ENCODE measurements at places on chromosomes 5 and 9.

- no peak overlapping the region for H3K27ac ChIP-seq
- H3K27me3 ChIP-seq = peaks cover 9% of the 10 kb centered on the region
- no peak overlapping the region for H3K4me3 ChIP-seq
- no peak for DNase-seq
These were observed 10.5 kb upstream of the TCOF1 start for GRCh38 chr5:150347003-150347402.

- H3K27me3 ChIP-seq = no peaks in the 10 kb centered on the region
- H3K4me3 ChIP-seq = no peak overlapping the region
- peaks cover 12% of the 10 kb centered on the region for H3K36me3 ChIP-seq
- H3K4me1 ChIP-seq = peaks cover 5% of the 10 kb centered on the region
These were observed 49.5 kb downstream of the CAMSAP1 start for GRCh38 chr9:135857843-135858242.

DNA sequence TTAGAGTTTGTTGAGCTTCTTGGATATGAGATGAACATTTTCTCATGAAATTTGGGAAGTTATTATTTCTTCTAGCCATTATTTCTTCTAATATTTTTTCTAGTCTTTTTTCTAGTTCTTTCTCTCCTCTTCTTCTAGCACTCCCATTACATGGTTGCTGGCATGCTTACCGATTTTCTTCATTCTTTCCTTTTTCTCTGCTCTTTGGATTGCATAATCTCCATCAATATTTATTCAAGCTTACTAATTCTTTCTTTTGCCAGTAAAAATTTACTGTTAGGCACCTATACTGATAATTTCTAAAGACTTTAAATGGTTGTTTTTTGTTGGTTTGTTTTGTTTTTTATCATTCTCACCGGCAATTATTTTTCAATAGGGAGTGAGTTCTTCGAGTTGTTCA, 114.8 kb upstream of the RASEF start:
- no peaks in the 10 kb centered on the region for H3K36me3 ChIP-seq
- H3K4me3 ChIP-seq = no peak overlapping the region
- no peak overlapping the region for H3K27ac ChIP-seq
- no peaks in the 10 kb centered on the region for H3K27me3 ChIP-seq
- H3K4me1 ChIP-seq = no peaks in the 10 kb centered on the region

DNA sequence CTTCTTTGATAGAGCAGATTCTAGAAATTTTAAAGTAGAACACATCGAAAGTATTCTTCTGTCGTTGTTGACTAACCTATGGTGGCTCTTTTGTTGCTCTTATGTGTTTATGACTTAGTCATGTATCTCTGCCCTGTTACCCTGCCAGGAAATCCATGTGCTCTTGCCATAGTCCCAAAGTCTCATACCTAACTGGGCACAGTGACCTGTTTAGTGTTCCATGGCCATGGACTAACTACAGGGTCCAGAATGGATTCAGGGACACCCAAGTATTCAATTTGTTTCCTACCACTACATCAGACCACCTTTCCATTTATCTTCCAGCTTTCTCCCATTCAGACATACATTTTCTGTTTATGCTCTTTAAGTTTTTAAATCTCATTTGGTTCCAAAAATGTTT, 18.0 kb downstream of the SLC44A1 start:
- peaks cover 24% of the 10 kb centered on the region for H3K4me1 ChIP-seq
- no peak overlapping the region for H3K27ac ChIP-seq
- H3K27me3 ChIP-seq = no peaks in the 10 kb centered on the region
- DNase-seq = no peak

Data from activated naive CD4-positive, alpha-beta T cell treated with anti-CD3 and anti-CD28 coated beads, Interleukin-2, amount 10 ng/mL, durations not matched to agents 7 days and 5 days (primary cell).